ENCODE measurements at places on chromosomes 11 and 22.

DNA sequence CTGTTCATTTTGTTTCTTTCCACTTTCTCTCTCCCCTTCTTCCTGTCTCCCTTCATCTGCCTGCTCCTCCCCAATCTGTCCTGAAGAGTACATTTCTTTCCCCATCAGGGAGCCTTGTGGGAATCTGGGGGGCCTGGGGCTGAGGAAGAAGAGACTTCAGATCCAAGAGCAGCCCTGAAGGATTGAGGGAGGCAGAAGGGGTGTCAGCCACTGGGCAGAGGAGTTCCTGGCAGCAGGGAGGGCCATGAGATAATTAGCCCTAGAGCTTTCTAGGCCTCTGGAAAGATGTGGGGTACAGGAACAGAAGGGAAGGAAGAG, 24.4 kb upstream of the OAF start:
- no peak for DNase-seq

DNA sequence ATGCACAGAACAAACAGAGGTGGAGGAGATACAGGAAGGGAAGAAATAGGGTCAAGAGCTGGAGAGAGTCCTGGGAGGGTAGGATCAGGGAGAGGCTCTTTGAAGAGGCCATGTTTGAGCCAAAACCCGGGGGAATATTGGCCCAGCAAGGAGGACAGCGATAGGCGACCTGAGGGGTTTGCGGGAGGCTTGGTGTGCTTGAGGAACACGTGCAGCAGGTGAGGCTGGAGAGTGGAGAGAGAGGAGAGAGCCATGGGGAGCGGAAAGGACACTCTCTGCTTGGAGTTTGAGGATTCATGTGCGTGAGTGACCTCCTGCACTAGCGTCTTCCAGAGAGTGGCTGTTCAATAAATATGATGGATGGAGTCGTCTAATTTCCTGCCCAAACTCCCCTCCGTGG, 4.7 kb upstream of the B3GAT1 start:
- no peak for DNase-seq

- DNase-seq: no peak
Measured at GRCh38 chr11:33889296-33889695, 2.6 kb downstream of the LMO2 start.

DNA sequence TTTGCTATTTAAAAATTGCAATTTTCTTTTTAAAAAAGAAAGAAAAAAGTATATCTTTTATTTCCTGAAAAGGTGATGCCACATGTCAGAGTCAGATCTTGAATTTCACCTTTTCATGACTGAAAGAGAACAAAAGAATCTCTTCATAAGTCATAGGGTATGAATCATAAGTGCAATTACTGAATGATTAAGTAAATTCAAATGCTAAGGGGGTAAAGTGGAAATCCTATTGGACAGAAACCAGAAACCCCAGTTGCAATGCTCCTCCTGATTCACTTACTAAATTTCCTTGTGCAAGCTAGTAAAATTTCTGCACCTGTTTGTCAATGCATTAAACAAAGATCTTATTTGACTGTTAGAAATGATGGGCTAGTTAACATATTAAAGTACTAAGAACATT, 8.2 kb upstream of the PRRG4 start:
- peak; percentile 39 for DNase-seq

- no peak for DNase-seq
Measured at GRCh38 chr11:97506076-97506759, 1116.4 kb downstream of the JRKL start.

- DNase-seq: peak; percentile 54
Measured at GRCh38 chr11:47980907-47981621, 705 bp downstream of the PTPRJ start.

DNA sequence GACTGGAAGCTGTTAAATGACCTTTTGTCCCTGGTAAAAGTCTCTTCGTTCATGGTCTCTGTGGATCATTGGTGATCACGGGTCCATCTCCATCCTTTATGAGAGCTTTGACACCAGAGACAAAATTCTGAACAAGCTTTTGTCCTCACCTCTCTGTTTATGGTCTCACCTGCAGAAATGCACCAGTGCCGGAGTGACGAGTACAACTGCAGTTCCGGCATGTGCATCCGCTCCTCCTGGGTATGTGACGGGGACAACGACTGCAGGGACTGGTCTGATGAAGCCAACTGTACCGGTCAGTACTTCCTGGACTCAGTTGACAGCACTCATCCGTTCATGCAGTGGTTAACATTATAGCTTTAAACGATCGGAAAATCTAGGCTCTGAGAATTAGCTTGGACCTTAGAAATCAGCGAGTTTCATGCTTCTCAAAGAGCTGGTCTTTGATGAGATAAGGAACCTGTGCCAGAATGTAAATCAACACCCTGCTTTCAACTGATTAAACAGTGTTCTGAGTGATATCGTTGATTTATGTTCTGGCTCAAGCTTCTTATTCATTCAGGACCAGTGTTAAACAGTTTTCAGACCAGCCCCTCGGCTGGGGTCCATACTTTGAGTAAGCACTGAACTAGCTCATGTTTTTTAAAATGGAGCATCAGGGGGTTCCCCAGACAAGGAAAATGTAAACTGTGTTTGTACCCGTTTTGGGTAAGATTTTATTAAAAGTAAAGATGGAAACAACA, 124.5 kb upstream of the SORL1-AS1 start:
- no peak for DNase-seq
